ENCODE measurements at places on chromosomes 7 and 10.

DNA sequence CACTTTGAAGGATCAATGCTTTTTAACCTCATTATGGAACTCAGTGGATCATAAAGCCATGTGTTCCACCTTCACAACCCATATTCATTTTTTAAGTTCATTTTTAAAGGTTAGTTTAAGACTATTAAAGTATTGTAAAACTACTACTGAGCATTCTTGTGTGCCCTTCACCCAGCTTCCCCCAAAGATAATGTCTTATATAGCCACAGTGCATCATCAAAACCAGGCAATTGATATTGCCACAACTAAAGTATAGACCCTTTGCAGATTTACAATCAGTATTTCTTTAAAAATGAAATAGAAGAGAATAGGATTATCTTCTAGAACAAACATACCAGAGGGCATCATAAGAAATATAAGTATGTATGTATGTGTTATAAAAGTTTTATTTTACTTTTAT, 597.1 kb downstream of the CCSER2 start:
- DNase-seq: no peak

GRCh38 chr7:80450621-80451308, 61.1 kb downstream of the GNAT3 start:
- DNase-seq: no peak

DNA sequence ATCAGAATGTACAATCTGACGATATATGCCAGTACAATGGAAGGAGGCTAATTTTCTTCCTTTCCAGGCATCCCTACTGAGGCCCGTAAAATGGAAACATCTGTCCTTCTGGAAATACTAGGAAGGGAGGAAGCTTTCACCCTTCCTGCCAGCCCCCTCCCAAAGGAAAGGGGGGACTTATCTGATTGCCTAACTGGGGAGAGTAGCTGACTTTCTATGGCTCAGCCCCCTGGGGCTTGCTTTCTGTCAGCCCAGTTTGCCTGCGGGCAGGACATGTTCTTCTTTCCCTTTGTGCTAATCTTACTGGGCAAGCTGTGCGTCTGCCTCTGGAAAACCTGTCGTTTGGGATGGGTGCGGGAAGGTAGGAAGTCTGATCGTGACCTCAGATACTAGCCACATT, 508.9 kb downstream of the SUGCT start:
- DNase-seq: no peak

DNA sequence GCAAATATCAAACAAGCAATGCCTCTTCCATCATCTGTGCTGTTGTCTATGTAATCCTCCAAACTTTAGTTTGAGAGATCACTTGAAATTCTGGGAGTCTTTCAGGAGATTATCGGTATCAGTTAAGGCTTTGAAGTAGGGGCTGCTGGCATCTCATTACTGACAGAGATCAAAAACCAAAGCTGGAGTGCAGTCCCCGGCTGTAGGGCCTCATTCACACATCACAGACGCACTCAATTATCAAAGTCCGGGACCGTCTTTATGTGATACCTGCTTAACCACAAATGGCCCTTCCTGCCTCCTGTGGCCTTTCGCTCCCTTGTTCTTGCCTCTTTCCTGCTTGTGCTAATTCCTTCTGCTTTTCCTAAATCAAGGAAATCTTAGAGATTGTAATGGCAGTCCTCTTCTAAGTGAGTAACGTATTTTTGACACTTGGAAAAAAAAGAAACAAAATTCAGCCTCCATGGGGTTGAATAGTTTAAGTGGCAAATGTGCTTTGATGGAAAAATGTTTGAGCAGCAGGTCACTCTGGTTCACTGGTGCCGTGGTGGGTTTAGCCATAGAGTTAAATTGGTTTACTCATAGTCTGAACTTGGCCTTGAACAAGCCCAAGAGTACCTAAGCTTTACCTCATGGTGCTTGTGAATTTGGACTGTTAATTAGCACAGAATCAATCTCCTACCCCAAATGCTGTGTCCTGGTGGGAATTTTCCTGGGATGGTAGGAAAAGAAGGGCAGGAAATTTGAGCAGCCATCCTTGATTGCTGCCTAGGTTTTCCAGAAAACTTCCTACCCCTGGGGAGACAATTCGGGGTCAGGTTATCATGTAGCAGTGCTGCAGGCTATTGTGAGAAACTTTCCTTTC, 178.9 kb upstream of the LYZL1 start:
- no peak for DNase-seq

GRCh38 chr10:66844176-66844942, 81.5 kb upstream of the LRRTM3 start:
- DNase-seq: no peak

Measured in AG09319 (cell line).